ENCODE measurements at places on chromosomes 2 and 18. TPM values are rescaled to one million over a fixed set of nuclear protein-coding genes. Genes with fewer than 3 reads are reported as not detected.

GALNT3 gene
- 0.08 TPM for total RNA-seq

CFC1 gene
- not detected for total RNA-seq

CIB4 gene
- not detected for total RNA-seq

SEC11C gene
- total RNA-seq = 24.4 TPM

ANKRD12 gene
- 49.3 TPM for total RNA-seq

TWSG1 gene
- total RNA-seq = 12.1 TPM

- no peaks in the 10 kb centered on the region for H3K36me3 ChIP-seq
- peaks cover 20% of the 10 kb centered on the region for H3K4me1 ChIP-seq
- DNase-seq = no peak
Measured at GRCh38 chr2:201969938-201970785, 63.5 kb upstream of the FZD7 start.

DNA sequence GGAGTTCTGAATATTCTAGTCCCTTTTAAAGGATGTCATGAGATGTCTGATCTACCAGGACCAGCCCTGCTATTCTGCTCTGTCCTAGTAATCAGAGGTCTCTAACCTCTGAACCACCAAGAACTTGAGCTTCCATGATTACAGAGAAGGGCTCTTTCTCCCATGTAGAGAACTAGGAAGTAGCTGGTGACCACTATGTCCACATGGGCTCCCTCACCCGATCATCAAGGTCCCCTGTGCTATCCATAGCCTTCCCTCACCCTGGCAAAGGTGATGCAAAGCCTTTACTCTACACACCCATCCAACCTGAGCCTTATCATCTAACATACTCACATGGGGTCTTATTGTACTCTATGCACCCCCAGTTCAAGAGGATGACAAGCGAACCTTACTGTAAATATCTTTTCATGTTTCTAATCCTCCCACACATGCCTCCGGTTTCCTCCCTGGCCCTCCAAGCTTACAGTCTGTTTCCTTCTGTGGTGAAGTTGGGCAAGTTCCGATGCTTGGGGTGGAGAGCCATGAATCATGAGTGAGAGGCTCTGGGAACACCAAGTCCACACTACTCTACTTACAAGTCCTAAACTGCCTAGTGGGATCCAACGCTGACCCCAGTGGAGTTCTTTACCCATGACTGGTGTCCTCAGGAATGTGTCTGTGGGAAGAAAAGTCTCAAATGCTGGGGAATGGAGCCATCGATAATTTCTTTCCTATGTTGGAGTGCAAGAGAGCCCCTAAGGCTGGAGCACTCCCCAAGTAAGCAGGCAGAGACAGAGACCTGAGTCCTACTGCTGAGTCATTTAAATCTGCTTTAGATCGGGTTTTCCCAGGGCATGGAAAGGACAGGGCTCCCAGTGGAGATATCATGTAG, 73.3 kb upstream of the KLF7 start:
- DNase-seq = peak; percentile 31
- no peaks in the 10 kb centered on the region for H3K27me3 ChIP-seq
- H3K4me3 ChIP-seq = no peak overlapping the region

DNA sequence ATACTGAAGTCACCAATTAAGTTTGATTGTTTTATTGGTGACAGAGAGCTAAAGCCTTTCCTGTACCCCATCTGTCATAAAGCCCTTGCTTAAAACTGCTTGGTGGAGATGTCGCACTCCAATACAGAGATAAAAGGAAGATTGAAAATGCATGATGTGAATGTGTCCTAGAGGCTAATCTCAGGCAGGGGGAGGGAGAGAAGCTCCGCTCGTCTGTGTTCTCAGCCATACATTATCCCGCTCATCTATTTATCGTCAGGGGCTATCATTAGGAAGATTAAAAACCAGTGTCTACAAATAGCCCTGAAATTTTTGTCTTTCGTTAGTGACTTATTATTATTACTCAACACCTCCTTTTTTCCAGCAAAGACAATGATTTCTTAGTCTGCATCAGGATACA, 110.3 kb downstream of the CMPK2 start:
- H3K4me3 ChIP-seq = no peak overlapping the region
- no peak overlapping the region for H3K27ac ChIP-seq
- peaks cover 11% of the 10 kb centered on the region for H3K4me1 ChIP-seq
- H3K36me3 ChIP-seq = no peaks in the 10 kb centered on the region
- DNase-seq = no peak

DNA sequence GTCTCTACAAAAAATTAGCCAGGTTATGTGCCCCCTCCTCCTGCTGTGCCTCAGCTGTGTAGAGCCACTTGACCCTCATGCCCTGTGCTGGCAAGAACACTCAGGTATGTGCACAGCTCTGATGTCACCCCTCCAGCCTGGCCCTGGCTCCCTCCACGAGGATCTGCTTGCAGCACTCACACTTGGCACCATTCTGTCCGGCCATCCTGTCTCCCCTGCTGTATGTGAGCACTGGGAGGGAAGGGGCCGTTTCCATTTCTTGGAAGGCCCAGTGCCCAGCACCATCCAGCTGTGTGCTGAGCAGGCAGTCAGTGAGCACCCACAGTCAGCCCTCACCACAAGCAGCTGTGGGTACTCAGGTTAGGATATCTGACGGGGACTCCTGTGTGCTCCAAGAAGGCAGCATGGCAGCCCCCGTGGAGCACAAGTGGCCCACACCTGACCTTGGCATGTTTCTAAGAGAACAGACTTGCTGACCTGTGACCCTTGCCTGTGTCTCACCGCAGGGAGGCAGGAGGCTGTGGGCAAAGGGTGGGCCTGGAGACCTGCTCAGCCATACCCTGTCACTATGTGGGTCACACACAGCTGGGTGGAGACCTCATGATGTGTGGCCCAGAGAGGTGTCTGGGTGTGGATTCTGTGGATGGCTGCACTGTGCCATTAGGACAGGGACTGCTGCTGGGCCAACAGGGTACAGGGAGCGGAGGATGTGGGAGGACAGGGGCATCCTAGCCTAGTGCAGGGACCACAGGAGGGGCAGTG, 31.5 kb downstream of the USP34 start:
- peak; percentile 72 for DNase-seq
- peak overlapping the region; percentile 82 for H3K27ac ChIP-seq
- no peaks in the 10 kb centered on the region for H3K36me3 ChIP-seq
- H3K27me3 ChIP-seq = no peaks in the 10 kb centered on the region
- peak overlapping the region; percentile 24 for H3K4me3 ChIP-seq

DNA sequence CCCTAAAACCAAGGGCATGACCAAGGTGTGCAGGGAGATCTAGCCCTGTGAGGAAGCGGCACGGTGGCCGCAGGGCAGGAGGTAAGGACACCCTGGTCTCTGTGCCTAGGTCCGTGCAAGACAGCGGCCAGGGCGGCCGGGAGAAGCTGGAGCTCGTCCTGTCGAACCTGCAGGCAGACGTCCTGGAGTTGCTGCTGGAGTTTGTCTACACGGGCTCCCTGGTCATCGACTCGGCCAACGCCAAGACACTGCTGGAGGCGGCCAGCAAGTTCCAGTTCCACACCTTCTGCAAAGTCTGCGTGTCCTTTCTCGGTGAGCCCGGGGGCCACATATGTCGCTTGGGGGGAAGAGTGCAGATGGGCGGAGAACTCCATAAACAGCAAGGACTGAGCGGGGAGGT, 235.4 kb downstream of the ATAD2B start:
- peaks cover 6% of the 10 kb centered on the region for H3K36me3 ChIP-seq
- no peaks in the 10 kb centered on the region for H3K4me1 ChIP-seq
- no peak for DNase-seq
- H3K4me3 ChIP-seq = no peak overlapping the region
- no peaks in the 10 kb centered on the region for H3K27me3 ChIP-seq

- H3K27ac ChIP-seq = no peak overlapping the region
- no peak for DNase-seq
- H3K4me3 ChIP-seq = no peak overlapping the region
- peaks cover 11% of the 10 kb centered on the region for H3K4me1 ChIP-seq
- H3K27me3 ChIP-seq = no peaks in the 10 kb centered on the region
Measured at GRCh38 chr2:154488801-154489200, 209.7 kb upstream of the KCNJ3 start.

DNA sequence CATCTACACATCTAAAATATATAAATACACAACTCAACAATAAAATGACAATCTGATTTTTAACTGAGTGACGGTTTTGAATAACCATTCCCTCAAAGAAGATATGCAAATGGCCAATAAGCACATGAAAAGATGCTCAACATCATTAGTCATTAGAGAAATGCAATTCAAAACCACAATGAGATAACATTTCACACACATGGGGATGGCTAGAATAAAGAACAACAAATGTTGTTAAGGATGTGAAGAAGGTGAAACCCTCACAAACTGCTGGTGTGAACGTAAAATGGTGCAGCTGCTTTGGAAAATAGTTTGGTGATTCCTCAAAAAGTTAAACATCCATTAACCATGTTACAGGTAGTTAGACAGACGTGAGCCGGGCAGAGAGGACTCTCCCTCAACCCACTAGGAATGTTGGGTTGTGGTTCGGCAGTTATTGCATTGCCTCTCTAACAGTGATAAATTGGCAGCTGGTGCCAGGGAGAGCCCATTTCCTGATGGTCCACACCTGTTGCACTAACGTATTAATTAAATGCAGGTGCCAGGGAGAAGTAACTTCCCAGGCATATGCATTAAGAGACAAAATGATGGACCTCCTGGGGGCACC, 22.3 kb upstream of the DUSP2 start:
- H3K27ac ChIP-seq = no peak overlapping the region
- no peaks in the 10 kb centered on the region for H3K36me3 ChIP-seq
- peaks cover 4% of the 10 kb centered on the region for H3K27me3 ChIP-seq
- no peak for DNase-seq
- H3K4me1 ChIP-seq = no peaks in the 10 kb centered on the region

DNA sequence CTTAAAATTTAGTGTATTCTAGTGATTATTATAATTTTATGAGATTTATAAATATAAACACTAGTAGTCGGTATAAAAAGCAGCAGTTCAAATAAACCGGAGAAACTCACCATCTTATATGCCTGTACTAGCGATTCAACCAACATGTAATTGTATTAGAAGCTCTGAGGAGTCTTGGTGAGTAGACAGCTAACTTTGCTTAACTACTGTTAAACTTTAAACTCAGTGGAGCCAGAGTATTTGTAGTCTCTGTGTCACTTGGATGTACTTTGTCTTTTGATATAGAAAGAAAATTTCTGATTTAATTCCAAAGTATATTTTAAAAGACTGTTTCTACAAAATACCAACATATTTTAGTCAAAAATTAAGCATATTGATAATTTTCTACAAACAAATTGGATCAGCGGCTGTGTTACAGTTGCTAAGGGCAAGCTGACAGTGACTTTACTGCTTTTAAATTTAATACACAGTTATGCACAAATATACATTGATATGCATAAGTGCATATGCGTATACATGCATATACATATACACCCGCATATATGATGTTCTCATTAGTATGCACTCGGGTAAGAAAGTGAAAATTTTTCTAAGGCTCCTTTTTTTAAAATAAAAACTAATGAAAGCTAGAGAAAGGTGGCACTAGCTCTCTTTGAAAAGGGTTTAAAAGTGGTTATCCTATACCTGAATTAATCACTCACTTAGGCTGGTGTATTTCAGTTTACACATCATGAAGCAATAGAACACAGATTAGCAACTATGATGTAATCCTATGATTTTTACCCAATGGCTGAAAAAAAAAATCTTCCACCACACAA, 374.5 kb downstream of the NCKAP5 start:
- no peaks in the 10 kb centered on the region for H3K36me3 ChIP-seq
- H3K4me3 ChIP-seq = no peak overlapping the region
- no peak overlapping the region for H3K27ac ChIP-seq
- no peaks in the 10 kb centered on the region for H3K27me3 ChIP-seq

- no peak overlapping the region for H3K27ac ChIP-seq
- H3K27me3 ChIP-seq = peaks cover 100% of the 10 kb centered on the region
- no peaks in the 10 kb centered on the region for H3K36me3 ChIP-seq
- no peak overlapping the region for H3K4me3 ChIP-seq
- DNase-seq = no peak
Measured at GRCh38 chr2:45002686-45003085, 6.6 kb downstream of the SIX2 start.

DNA sequence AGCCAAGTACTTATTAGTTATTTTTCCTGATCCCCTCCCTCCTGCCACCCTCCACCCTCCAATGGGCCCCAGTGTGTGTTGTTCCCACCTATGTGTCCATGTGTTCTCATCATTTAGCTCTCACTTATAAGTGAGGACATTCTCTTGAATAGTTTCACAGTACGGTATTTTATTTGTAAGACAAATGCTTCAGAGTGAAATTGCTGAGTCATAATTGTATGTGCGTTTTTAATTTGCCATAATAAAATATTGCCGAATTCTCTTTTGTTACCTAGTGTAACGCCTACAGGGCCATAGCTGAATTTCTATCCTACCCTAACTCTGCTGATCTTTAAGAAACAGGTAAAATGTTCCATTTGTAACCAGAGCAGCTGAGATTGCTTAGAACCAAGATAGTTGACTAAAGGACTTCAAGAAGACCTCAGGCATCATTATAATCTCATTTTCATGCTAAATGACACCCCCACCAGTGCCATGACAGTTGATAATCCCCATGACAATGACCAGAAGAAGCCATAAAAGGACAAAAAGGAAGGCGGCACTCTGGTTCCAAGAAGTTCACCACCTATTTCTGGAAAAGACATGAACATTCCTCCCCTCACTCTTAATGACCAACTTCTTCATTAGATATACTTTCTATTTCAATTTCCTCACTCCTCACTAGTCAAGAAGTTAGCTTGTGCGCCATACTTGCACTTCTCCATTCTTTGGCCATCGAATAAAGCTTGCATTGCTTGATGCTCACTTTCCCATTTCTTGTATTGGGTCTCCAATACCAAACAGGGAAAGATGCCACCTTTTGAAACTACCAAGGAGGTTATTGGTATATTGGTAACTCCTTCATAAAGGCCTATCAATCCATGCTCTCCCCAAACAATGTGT, 18.4 kb downstream of the SCN9A start:
- H3K27ac ChIP-seq = no peak overlapping the region
- H3K4me3 ChIP-seq = no peak overlapping the region
- H3K27me3 ChIP-seq = no peaks in the 10 kb centered on the region
- DNase-seq = no peak

- no peak overlapping the region for H3K4me3 ChIP-seq
- H3K36me3 ChIP-seq = peaks cover 6% of the 10 kb centered on the region
- no peak overlapping the region for H3K27ac ChIP-seq
- peaks cover 16% of the 10 kb centered on the region for H3K4me1 ChIP-seq
- DNase-seq = no peak
Measured at GRCh38 chr2:241014224-241014623, 15.8 kb downstream of the SNED1 start.

DNA sequence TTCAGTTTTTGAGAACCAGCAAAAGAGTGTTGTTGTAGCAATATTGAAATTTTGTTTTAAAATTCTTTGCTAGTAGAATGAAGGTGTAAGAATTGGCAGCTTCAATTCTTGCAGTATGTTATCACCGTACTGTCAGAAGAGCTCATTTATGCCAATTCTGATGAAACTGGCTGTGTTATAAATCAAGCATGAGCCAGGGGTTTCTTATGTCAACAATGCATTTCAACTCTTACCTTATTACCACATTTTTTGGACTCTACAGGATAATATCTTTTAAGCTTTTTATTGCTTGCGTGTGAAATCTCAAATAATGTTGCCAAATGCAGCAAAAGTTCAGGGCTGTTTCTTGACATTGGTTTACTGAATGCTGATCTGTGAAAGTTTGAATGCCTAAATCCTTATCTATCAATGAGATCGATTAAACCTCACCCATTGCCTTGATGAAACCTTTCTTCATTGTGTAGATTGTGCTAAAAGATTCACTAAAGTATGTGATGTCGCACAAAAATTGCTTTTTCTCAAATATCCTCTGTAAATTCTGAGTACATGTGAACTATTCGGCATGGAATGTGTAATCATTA, 1389.3 kb upstream of the ZEB2 start:
- H3K4me3 ChIP-seq = no peak overlapping the region
- no peaks in the 10 kb centered on the region for H3K36me3 ChIP-seq
- no peak for DNase-seq
- H3K4me1 ChIP-seq = no peaks in the 10 kb centered on the region
- no peak overlapping the region for H3K27ac ChIP-seq

All from left ventricle myocardium inferior (tissue), 1 donor.